ENCODE measurements at places on chromosomes 5 and 9. TPM values are rescaled to one million over a fixed set of nuclear protein-coding genes. Genes with fewer than 3 reads are reported as not detected.

DNA sequence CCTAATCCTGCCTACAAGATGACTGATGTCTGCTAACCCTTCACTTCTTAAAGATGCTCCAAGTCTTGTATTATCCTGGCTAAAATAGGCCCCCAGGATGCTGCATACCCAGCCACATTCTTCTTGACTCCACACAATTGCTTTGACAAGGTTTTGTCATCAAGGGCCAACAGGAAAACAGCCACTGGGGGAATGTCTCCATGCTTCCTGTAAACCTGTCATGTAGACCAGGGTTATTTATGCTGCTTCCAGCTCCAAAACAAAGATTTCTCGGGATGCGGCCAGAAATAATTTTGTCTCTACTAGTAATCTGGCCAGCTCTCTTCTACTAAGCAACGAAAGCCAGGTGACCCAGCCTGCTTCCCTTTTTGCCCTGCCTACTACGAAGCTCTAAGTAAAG, 53.8 kb downstream of the SHB start:
- no peak for DNase-seq

DNA sequence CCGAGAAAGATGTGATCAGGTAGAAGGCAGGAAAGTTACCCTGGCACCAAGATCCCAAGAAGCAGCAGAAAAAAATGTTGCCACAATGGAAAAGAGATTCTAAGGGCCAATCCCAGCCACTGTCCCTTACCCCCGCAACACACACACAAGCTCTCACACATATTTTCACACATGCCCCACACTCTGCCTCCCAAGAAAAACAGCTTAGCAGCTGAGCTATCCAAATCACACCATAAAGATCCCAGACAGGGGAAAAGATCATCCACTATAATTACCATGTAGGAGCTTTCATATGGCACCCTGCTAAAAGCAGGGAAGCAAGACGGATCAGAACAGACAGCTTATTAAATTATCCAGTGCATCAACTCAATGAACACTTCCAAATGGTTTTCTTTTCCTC, 143.4 kb downstream of the FAM114A2 start:
- no peak for DNase-seq

GRCh38 chr9:81083854-81084512, 605.4 kb downstream of the TLE1 start:
- DNase-seq, result peak; percentile 90

- DNase-seq, result peak; percentile 18
Measured at GRCh38 chr5:139543423-139543991, 17.6 kb upstream of the UBE2D2 start.

DNA sequence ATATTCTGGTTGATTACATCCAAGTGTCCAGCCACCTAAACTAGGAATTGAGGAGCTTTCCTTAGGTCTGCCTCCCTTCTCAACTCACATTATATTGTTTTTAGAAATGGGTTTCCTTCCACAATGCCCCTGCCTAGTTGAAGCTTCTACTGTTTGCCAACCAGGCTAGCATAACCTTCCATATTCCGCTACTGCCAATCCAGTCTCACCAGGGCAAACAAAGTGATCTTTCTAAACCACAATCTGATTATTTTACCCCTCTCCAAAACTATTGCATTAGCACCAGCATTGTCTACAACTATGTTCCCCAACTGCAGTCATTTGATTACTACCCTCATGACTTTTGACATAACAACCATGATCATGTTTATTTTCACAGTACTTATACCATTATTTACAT, 115.8 kb upstream of the RASEF start:
- no peak for DNase-seq

- no peak for DNase-seq
Measured at GRCh38 chr9:137416563-137417151, 6.3 kb downstream of the EXD3 start.

The ENC1 gene
- 389 TPM for total RNA-seq

The FOXD4L5 gene
- total RNA-seq, result 0.11 TPM

The SLC4A9 gene
- not detected for total RNA-seq

The RLN2 gene
- 0.52 TPM for total RNA-seq

Data from astrocyte (in vitro differentiated cells and primary cell).